Posterior cingulate gyrus (tissue), 11 donors: ENCODE measurements at places on chromosomes 7 and 10.

GRCh38 chr7:151926336-151926712 lies 29.9 kb upstream of the GALNTL5 start:
- no peak for DNase-seq

- DNase-seq: peak; percentile 12
Measured at GRCh38 chr10:123750901-123751300, 84.7 kb downstream of the GPR26 start.

- no peak for DNase-seq
Measured at GRCh38 chr10:11663763-11664555, 52.5 kb upstream of the USP6NL start.

DNA sequence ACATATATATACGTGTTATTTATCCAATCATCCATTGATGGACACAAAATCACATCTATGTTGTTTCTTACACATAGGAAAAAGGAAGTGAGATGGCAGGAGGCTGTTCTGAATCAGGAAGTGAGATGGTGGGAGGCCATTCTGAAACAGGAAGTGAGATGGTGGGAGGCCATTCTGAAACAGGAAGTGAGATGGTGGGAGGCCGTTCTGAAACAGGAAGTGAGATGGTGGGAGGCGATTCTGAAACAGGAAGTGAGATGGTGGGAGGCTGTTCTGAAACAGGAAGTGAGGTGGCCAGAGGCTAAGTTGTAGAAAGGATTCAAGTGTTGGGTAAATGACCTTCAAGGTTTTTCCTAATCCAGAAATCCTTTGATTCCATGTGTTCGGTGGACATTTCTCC lies 921.5 kb downstream of the TYW1 start:
- DNase-seq: no peak

DNA sequence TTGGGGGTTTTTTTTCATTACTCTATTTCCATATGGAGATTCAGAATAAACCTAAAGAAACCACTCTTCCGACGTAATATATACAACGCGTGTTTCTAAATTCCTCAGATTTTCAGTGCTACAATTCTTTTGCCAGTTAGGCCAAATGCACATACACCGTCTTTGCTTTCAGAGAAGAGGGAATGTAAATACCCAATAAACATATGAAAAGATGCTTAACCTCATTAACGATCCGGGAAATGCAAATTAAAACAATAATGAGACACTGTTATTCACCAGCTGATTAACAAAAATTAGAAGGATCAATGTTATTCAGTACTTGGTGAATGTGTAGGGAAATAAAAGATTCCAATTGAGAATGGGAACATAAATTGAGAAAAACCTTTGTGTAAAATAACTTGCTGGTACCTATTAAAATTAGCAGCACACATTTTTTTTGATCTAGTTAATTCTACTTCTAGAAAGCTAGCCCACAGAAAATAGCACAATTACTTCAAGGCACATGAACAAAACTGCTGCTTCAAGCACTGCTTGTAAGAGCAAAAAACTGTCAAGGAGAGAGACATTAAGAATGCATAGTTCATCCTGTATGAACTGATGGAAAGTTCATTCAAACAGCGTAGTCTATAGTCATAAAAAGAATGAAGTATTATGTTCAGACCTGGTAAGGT lies 56.7 kb downstream of the FGFR2 start:
- no peak for DNase-seq

DNA sequence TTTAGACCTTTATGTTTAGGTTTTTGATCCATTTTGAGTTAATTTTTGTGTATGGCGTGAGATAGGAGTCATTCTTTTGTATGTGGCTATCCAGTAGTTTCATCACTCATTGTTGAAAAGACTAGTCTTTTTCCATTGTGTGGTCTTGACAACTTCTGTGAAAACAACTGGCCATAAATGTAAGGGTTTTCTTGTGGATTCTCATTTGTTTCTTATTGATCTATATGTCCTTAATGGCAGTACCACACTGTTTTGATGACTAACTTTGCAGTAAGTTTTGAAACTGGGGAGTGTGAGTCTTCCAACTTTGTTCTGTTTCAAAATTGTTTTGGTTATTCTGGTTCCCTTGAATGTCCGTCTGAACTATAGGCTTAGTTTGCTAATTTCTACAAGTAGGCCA lies 16.3 kb downstream of the SEPTIN7 start:
- DNase-seq: no peak

DNA sequence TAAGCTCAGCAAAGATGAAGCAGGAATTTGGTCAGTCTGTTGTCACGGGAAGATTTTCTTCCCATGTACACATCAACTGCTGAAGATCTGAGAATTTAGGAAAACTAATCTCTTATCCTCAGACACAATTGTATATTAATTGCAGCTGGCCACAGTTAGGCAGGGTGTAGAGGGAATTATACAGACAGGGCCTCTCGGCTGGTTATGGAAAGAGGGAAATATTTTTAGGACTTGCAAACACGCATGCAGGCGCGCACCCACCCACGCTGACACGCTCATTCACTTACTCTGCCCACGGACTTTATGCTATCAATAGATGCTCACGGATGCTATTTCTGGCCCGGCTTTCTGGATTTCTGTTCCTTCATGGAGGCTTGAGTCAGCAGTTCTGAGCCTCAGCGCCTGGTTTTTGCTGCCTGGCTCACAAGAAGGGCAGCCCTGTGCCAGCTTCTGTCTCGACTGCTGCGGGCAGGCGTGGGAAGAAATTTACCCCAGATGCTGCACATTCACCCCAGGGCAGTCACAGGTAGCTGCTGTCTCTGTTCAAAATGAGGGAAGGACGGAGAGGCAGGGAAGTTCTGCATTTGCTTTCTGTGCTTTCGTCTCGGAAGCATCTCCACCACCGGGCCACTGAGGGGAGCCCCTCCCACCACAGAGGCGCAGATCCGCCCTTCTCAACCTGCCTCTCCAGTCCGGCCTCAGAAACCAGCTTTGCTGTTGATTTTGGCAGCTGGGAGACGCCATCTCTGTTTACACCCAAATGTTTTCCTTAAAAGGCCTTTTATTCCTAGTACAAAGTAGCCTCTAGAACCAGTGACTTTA lies 116.3 kb upstream of the BTBD16 start:
- DNase-seq: peak; percentile 54

GRCh38 chr7:13989949-13990305 lies 461 bp upstream of the ETV1 start:
- no peak for DNase-seq

DNA sequence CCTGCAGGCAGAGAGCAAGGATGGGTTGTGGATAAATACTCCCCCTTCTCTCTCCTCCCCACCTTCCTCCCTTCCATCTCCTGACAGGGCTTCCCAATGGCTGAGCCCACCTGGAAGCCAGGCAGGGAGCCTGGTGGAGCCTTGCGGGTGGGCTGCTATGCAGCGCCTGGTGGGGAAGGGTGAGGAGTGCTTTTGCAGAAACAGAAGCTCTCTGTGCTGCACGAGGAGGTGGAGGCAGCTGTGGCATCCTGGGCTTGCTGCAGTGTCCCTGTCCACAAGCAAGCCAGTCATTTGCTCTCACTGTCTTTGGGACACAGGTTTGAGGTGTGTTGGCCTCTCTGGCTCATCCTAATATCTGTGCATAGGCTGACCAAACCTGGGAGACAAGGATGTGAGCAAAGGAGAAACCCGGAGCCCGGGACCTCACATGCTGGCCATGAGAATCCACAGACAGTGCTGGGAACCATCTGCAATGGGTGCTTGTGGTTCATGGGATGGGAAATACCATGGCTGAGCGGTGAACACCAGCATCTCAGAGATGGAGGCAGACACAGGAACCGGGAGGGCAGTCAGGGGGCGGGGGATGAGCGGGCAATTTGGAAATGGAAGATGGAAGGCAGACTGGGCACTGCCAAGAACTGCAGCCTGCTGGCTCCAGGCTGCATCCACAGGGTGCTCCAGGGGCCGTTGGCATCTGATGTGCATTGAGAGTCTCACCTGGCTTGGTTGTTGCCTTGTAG lies 364.2 kb downstream of the GLRX3 start:
- DNase-seq: no peak

DNA sequence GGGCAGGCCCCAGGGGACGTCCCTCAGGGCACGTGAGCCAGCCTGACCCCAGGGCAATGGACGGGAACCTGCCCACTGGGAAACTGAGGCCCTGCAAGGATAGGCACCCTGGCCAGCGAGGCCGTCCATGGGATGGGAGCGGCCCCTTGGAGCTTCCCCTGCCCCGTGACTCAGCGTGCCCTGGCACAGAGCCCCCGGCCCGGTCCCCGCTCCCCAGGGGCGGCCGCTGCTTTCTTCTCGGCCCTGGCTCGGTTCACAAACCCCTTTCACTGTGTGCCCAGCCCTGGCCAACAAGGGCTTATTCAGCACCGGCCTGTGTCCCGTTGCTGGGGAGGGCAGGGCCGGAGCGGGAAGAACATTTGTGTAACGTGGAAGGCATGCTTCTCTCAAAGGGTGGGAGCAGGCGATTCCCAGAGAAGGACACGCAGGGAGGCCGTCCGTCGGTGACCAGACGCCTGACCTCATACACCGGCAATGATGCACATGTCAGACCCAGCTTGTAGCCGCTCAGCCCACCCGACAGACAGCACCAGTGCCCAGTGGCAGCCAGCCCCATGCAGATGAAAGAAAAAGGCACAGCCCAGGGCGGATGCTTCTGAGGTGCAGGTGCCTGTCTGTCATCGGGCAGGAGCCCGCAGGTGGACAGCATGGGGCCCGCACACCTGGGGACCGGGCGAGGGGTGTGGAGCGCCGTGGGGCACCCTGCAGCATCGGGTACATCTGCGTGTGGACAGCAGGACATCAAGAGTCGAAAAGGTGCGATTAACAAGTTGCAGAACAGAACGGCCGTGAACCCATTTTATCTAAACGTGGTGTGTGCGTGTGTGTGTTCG lies 94.5 kb downstream of the PDGFA start:
- peak; percentile 61 for DNase-seq

- no peak for DNase-seq
Measured at GRCh38 chr10:89525556-89525955, 9.8 kb downstream of the SLC16A12 start.

DNA sequence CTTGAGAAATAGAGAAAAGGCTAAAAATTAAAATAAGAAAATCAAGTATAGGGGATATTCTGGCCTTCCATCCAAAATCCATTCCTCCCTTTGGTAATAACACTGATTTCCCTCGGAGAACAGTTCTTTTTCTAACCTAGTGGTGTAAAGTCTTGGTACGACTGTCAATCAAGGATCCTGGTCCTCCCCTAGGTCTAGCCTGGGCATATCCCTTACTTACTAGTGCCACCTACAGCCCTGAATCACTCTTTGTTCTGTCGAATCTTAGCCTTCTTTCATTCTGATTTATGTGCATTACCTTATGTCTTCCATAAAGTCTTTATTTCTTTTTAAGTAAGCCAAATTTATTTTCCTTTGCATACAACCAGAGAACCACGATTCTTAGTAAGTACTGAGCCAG lies 298.7 kb upstream of the LRRTM3 start:
- DNase-seq: no peak

DNA sequence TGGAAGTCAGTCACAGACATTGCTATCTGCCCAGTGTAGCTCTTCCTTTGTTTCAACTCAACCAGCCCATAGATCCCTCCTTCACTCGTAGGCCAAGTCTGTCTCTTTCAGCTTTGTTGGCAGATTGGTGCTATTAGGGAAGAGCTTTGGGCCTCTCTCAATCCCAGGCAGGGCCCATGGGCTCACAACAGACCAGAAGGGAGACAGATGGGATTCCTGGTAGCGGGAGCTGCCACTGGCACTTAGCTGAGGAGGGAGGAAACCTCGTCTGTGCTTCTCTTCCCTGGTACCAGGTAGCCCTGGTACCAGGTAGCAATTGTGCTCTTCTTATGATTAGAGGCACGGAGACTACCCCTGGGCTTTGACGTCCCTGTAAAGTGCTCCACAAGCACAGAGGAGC lies 592.0 kb downstream of the TYW1 start:
- DNase-seq: no peak

DNA sequence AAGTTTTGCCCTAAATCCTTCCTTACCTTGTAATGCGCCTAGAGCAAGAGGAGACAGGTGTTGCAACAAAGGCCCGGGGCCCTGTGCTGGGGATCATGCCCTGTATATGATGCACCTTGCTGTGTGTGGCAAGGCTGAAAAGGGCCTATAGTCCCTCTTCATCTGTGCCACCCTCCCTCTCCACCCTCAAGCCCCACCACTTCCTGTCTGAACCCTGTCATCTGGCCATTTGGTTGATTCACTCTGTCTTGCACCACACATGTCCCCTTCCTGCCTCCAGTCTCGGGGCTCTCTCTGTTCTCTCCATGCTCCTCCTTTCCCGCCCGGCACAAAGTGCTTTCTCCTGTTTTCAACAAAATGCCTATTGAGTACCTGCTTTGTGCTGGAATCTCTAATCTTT lies 11.5 kb upstream of the MALSU1 start:
- no peak for DNase-seq

- no peak for DNase-seq
Measured at GRCh38 chr10:73920089-73920488, 9.2 kb downstream of the PLAU start.
